ENCODE measurements at places on chromosomes 4 and X.

- DNase-seq: no peak
These were observed 415 bp upstream of the TENM3 start for GRCh38 chr4:182242787-182243186.

- no peak for DNase-seq
These were observed 258.5 kb upstream of the SLIT2 start for GRCh38 chr4:19993242-19993641.

DNA sequence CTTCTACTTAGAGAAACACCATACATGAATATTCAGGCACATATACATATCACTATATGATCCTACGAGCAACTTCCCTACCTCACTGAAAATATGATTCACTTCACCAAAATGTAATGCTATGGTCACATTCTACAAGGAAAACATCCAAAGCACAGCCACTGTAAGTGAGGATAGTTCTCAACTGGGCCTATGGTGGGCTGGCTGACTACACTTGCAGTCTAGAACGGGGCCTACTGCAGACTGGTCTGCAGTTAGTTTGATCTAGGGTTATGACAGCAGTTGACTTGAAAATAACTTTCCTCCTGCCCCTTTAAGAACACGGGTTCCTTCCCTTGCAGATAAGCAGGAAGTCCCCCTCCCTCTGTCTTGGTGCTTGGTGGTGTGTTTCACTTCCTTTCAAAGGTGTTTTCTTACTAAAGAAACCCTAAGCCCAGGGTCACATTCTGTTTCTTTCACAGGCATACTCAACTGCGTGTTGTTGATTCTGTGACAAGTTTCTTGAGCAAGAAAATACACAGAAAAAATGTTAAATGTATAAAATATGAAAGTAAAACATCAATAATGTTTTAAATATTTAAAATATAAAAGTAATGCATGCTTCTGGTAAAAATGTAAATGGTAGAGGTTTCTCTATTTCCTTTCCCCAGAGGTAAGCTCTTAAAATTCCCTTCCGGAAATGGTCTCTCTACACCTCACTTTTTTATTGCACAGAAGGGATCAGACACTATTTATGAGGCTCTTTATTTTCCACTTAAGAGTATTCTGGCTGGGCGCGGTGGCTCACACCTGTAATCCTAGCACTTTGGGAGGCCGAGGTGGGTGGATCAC, 18.0 kb upstream of the TMSB4X start:
- no peak for DNase-seq

GRCh38 chr4:82797405-82798111, 1.0 kb downstream of the SCD5 start:
- DNase-seq: no peak

GRCh38 chr4:3409571-3410091, 32.1 kb upstream of the HGFAC start:
- no peak for DNase-seq
